ENCODE measurements at places on chromosomes 1 and 21. TPM values are rescaled to one million over a fixed set of nuclear protein-coding genes. Genes with fewer than 3 reads are reported as not detected.

Gene TMEM61
- not detected for total RNA-seq

Gene IGSF9
- total RNA-seq, result not detected

Gene RGL1
- total RNA-seq, result 26.5 TPM

Gene PCAT6
- total RNA-seq, result 0.85 TPM

Gene SLAMF1
- not detected for total RNA-seq

Gene NLRP3
- 0.33 TPM for total RNA-seq

Gene CLCNKB
- 0.07 TPM for total RNA-seq

Gene DNTTIP2
- total RNA-seq, result 22.2 TPM

Gene C1QTNF12
- 2.2 TPM for total RNA-seq

Gene MPL
- total RNA-seq, result not detected

Gene VANGL1
- total RNA-seq, result 9.6 TPM

Gene UBL4B
- total RNA-seq, result not detected

Gene XCL1
- not detected for total RNA-seq

Gene RPTN
- not detected for total RNA-seq

Gene C21orf58
- total RNA-seq, result 4.6 TPM

Gene PSRC1
- total RNA-seq, result 1.8 TPM

Gene ST6GALNAC3
- 0.36 TPM for total RNA-seq

Gene TSTD1
- 10.1 TPM for total RNA-seq

Gene HPCAL4
- total RNA-seq, result not detected

Gene TCHHL1
- total RNA-seq, result not detected

Gene RPE65
- total RNA-seq, result not detected

Gene FMOD
- total RNA-seq, result 32.6 TPM

Gene L1TD1
- total RNA-seq, result 0.13 TPM

Gene ELAPOR1
- total RNA-seq, result 0.39 TPM
